ENCODE measurements at places on chromosomes 7 and 10.
A peak's percentile ranks its signal among the peaks of the same experiment; 100 is the strongest.

- no peak for ATAC-seq
Observed at GRCh38 chr10:67297637-67298181, 371.9 kb downstream of the LRRTM3 start.

DNA sequence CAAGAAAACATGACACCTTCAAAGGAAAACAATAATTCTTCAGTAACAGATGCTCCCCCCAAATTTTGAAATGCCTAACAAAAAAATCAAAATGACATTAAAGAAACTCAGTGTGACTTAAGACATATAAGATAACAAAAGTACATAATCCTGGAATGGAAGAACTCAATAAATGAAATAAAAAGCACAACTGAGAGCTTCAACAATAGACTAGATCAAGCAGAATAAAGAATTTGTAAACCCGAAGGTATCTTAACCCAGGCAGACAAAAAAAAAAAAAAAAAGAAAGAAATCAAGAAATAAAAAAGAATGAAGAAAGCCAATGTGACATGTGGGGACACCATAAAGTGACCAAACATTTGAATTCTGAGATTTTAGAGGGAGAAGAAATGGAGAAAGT is 27.7 kb upstream of the LRRD1 start:
- no peak for ATAC-seq

DNA sequence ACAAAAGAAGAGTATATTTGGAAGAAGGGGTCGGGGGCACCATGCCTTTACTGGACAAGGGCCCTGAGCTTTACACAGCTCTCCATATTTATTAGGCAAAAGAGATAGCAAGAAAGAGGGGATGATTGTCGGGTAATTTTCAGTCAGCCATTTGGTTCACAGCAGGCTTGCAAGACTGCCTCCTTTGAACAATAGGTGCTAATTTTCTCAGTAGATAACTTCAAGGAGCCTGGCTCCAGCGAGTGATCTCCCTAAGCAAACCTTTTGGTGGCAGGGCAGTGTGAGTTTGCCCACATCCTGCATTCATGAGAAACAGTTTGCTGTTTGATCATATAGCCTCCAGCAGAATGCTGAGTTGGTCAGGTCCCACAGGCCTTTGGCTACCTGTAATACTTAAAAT is 94.3 kb downstream of the ZNF248 start:
- no peak for ATAC-seq

GRCh38 chr10:11468126-11468742 is 143.2 kb downstream of the USP6NL start:
- ATAC-seq, result no peak

- no peak for ATAC-seq
Observed at GRCh38 chr7:117741962-117742361, 131.3 kb downstream of the CTTNBP2 start.

DNA sequence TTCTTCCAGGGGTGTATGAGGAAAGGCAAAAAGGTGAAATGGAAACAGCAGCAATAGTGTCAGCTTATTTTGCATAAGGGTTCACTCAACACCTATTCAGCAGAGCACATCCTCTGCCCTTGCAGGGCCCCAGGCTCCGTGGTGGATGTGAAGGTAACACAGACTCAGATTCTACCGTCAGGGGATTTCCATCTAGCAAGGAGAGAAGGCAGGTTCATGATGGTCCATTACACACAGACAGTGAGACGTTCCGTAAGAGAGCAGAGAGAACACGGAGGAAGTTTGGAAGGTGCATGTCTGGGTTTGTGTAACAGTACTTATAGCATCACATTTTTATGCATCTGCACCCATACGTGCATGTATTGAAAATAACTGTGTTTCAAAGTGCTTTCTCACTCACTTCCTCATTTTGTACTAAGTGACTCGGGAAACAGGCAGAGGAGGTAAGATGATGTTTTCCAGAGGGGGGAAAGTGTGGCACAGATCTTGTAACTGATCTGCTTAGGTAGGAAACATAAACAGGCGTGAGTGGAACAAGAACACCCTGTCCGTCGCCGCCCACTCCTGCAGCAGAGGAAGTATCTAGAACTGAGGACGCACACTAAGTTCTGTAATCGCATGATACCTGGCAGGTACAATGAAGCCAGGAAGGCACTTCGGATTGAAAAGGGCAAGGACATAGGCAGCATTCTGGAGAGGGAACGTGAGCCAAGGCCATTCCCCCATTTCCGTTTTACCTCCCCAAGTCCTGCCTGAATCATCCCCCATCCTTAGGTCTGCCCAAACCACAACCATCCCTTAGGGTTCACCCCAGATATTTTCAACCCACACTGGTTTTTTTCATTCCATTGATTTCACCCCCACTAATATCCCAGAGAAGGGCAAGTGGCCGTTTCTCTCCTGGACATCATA is 1.0 kb upstream of the ENO4 start:
- ATAC-seq, result peak; percentile 95

DNA sequence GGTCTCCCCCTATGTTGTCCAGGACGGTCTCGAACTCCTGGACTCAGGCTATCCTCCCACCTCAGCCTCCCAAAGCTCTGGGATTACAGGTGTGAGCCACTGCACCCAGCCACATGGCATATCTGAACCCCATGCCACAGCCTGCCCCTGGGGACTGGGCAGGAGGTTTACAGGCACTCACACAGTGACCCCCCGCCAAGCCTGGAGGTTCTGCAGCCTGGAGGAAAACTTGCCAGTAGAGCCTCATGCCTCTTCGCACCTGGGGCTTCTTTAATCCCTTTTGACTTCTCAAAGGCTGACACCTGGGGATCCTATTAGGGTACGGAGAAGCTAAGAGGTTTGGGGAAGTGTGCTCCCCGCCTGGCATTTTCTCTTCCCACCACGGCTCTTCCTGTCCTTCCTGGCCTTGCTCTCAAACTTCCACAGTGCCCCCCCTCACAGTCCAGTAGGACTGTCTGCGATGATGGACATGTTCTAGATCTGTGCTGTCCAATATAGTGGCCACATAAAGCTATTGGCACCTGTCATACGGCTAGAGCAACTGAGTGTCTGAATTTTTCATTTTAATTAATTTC is 11.4 kb upstream of the KCP start:
- no peak for ATAC-seq

- no peak for ATAC-seq
Observed at GRCh38 chr10:50566150-50566549, 57.6 kb downstream of the SGMS1 start.

DNA sequence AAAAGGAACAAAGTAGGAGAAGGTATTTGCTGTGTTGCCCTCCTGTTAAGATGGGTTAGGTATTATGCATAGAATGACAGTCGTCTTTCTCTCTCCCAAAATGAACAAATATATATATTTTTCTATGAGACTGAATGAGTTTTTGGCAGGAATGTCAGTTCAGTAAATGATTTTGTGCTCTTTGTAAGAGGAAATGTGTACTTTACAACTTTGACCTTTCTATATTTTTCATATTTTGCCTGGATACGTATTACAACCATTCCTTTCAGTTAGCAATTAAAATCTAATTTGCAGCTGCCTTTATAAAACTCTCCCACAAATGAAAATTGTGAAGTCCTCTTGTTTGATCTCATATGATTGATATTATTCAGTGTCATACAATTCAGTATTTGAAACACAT is 336.6 kb upstream of the MEOX2 start:
- ATAC-seq, result no peak

GRCh38 chr10:96814264-96814663 is 17.8 kb upstream of the LCOR start:
- ATAC-seq, result no peak

DNA sequence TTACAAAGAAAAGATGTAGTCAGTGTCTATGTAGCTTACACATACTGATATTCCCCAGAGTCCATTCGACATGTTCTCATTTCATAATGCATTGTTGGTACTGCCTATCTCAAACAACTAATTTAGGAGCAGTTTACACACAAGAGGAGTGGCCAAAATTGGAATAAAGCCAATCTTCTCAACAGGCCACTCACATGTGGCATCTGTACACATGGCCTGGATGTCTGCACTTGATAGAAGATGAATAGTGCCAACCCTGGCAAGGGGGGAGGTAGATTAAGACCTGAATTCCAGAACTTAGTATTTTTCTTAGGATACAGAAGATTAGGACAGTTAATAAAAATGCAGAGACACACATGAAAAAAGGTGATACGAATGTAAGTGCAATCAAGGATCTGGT is 125.3 kb upstream of the STARD3NL start:
- no peak for ATAC-seq
